ELF-1 (cell line): ENCODE measurements at places on chromosomes 3 and 15.

- no peak for DNase-seq
These were observed 35.2 kb downstream of the GRK7 start for GRCh38 chr3:141798448-141798845.

- peak; percentile 80 for DNase-seq
These were observed 49.7 kb upstream of the GOLGA6B start for GRCh38 chr15:72604794-72605193.

- DNase-seq = no peak
These were observed 697 bp upstream of the RAB5A start for GRCh38 chr3:19945969-19946831.

GRCh38 chr15:32790352-32790999, 72.7 kb downstream of the GREM1 start:
- DNase-seq = no peak

GRCh38 chr3:189842681-189843602, 211.8 kb downstream of the TP63 start:
- DNase-seq = peak; percentile 38

DNA sequence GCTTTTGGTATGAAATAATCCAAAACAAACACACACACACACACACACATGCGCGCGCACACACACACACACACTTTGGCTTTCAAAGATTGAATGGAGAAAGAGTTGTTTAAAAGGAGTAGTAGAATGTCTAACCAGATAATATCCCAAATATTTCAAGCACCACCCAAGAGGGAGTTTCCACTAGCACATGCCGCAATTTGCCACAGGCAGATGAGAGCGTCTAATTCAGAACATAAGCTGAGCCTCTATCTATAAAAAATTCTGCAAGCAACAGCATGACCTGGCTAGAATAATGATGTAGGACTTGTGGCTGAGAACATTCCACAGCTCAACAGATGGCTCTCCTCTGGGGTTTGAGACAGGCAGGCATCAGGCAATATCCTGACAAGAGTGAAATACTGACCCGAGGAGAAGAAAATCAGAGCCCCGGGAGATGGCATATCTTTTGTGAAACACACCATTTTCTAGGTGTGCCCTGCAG, 302.5 kb upstream of the GADL1 start:
- DNase-seq = peak; percentile 29

DNA sequence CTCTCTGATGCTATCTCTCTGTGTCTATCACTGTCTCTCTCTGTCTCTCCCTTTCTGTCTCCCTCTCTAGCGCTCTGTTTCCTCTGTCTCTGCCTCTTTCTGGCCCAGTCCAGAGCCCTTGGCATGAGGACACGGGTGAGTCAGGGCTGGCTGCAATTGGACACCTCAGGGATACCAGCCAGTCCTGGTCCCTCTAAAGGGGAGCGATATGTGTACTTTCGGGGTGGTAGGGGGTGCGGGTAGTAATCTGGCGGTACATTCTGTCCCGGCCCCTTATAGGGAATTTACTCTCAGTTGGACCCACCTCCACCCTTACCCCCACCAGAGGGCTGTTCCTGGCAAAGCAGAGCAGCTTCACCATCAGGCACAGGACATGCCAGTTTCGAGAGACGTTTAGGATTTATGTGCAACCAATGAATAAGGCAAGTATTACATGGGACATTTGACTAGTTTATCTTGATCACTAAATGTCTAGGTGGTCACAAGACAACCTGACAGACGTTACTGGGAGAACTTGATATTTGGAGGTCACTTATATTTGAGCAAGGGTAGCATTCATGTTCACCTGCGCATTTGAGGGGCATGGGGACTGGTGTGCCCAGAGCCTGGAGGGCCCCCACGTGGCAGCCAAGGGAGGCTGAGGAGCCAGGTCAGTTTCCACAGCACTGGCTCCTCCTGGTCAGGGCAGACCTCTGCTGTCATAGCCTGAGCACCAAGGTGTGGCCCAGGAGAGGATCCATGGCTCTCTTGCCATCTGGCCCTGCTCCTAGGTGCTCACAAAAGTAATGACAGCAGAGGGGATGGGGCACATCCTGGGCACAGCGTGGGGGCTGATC, 256.1 kb downstream of the PLCL2 start:
- DNase-seq = no peak

DNA sequence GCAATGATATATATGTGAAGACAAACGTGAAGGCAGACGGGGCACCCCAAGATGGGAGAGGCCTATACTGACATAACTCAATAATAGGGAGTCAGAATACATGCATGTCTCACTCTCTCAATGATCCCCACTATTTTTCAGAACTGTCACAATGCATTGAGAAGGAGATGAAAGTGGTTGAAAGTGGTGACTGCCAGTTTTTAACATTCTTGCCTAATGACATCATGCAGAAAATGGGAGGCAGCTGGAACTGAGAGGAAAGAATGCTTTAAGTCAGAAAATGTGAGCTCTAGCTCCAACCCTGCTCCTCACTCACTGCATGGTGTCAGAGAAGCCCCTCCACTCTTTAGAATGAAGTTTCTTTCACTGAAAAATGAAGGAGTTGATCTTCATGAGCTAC, 55.3 kb upstream of the P2RY1 start:
- peak; percentile 46 for DNase-seq

GRCh38 chr15:66733976-66734375, 31.9 kb downstream of the SMAD6 start:
- DNase-seq = no peak

GRCh38 chr3:122944671-122945161, 82.8 kb downstream of the SEMA5B start:
- DNase-seq = no peak

- DNase-seq = no peak
These were observed 1.2 kb upstream of the IP6K1 start for GRCh38 chr3:49787536-49787935.
